ENCODE measurements at places on chromosomes 3 and 15.

DNA sequence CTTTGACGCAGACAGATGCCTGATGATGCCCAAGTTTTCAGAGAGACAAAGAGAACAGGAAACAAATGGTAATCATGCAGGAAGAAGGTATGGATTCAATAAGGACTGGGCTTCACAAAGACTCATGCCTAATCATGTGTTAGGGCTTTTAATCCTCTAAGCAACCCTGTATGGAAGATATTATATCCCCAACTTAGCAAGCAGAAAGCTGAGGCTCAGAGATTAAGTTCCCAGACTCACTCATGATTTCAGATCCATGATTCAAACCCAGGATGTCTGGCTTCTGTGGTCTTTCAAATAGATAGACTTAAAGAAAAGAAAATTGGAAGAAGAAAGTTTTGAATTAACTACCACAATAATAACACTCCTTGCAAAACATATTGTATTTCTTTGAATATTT, 4.1 kb upstream of the CLASP2 start:
- H3K27ac ChIP-seq = no peak overlapping the region
- H3K4me1 ChIP-seq = peaks cover 2% of the 10 kb centered on the region
- H3K27me3 ChIP-seq = no peaks in the 10 kb centered on the region
- no peak for DNase-seq

- H3K4me3 ChIP-seq = no peak overlapping the region
- no peaks in the 10 kb centered on the region for H3K27me3 ChIP-seq
- no peaks in the 10 kb centered on the region for H3K4me1 ChIP-seq
- no peak for DNase-seq
- H3K27ac ChIP-seq = no peak overlapping the region
- H3K36me3 ChIP-seq = no peaks in the 10 kb centered on the region
Measured at GRCh38 chr15:54803987-54804386, 392.8 kb downstream of the RSL24D1 start.

DNA sequence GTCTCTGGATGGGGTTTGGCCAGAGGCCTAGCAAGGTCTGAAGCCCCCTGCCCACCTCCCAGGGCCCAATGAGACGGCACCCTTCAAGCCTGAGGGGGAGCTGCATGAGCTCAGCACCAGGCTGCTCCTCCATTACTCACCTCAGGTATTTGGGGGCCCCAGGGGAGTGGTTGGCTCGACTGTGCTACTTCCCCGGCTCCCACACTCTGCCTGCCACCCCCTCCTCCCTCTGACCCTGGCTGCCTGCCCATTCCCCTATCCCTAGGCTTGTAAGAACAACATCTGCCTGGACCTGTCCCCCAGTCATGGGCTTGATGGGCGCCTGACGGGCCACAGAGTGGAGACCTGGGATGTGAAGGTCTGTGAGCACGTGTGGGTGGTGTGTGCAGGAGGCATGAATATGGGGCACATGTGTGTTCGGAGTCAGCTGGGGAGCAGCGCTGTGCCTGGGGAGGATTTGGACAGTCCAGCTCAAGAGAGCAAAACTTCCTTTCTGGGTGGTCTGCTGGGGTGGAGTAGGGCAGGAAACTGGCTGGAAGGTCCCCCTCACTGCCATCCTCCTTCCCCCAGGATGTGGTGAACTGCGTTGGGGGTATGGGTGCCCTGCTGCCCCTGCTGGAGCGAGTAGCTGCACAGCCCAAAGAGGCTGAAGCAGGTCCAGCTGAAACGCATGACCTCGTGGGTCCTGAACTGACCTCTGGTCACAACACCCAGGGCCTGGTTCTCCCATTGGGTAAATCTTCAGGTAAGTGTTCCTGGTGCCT, 17.4 kb downstream of the NBEAL2 start:
- peaks cover 67% of the 10 kb centered on the region for H3K36me3 ChIP-seq
- H3K27ac ChIP-seq = no peak overlapping the region
- no peaks in the 10 kb centered on the region for H3K4me1 ChIP-seq
- no peak overlapping the region for H3K4me3 ChIP-seq
- H3K27me3 ChIP-seq = no peaks in the 10 kb centered on the region
- no peak for DNase-seq

GRCh38 chr15:65343374-65343981, 34.3 kb downstream of the IGDCC3 start:
- no peaks in the 10 kb centered on the region for H3K36me3 ChIP-seq
- no peaks in the 10 kb centered on the region for H3K27me3 ChIP-seq
- H3K27ac ChIP-seq = no peak overlapping the region

DNA sequence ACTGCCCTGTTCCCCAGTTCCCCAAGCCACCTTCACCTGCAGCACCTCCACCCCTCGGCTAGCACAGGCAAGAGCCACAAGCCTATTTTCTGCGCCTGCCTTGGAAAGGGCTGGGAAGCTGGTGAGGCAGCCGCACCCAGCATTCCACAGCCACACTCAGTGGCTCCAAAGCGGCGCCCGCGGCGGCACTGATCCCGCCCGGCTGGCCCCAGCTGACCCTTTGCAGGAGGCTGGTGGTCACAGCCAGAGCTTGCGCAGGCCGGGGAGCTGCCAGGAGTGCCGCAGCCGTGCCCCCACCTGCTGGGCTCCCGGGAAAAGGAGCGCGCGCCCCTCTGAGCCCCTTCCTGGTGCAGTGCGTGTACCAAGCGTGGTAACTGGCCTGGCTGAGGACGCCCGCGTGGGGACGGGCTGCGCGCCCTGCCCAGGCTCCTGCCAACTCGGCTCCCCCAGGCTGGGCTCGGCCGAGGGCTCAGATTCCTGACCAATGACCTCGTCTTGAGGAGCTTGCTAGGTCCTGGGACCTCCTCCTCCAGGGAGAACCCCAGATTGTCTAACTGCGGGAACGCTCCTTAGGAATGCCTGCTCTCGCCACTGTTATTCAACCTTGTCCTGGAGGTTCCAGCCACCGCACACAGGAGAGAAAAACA, 13.3 kb downstream of the GRAMD2A start:
- H3K27ac ChIP-seq = no peak overlapping the region
- H3K4me3 ChIP-seq = peak overlapping the region; percentile 16
- H3K27me3 ChIP-seq = peaks cover 15% of the 10 kb centered on the region
- no peak for DNase-seq
- no peaks in the 10 kb centered on the region for H3K36me3 ChIP-seq

- DNase-seq = no peak
- H3K4me3 ChIP-seq = no peak overlapping the region
- no peak overlapping the region for H3K27ac ChIP-seq
Measured at GRCh38 chr3:23888617-23889228, 28.1 kb downstream of the NKIRAS1 start.

DNA sequence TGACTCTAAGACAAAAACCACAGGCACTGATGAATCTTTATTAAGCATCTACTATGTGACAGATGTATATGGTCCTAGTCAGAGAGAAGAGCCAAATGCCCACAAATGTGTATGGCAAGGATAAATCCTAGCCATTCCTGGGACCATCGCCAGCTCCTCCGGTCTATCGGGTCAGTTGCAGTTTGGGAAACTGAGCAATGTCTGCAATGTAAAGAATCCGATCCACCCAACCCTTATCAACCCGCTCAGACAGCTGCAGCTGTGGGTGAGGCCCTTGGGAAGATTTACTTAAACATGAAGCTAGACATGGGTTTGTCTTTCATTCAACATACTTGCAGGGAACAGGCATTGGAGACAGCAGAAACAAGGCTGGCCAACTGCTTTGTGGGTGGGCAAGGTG, 40.5 kb upstream of the CDV3 start:
- H3K4me1 ChIP-seq = peaks cover 9% of the 10 kb centered on the region
- H3K27ac ChIP-seq = no peak overlapping the region
- H3K36me3 ChIP-seq = no peaks in the 10 kb centered on the region
- DNase-seq = no peak
- H3K4me3 ChIP-seq = no peak overlapping the region
- H3K27me3 ChIP-seq = no peaks in the 10 kb centered on the region

GRCh38 chr3:52678265-52679198, 7.2 kb downstream of the PBRM1 start:
- no peaks in the 10 kb centered on the region for H3K27me3 ChIP-seq
- peaks cover 37% of the 10 kb centered on the region for H3K36me3 ChIP-seq
- H3K4me3 ChIP-seq = no peak overlapping the region
- peaks cover 6% of the 10 kb centered on the region for H3K4me1 ChIP-seq
- no peak for DNase-seq

- no peak for DNase-seq
- no peak overlapping the region for H3K27ac ChIP-seq
- H3K27me3 ChIP-seq = no peaks in the 10 kb centered on the region
- no peaks in the 10 kb centered on the region for H3K36me3 ChIP-seq
- no peaks in the 10 kb centered on the region for H3K4me1 ChIP-seq
- no peak overlapping the region for H3K4me3 ChIP-seq
Measured at GRCh38 chr3:19645093-19645492, 288.9 kb downstream of the EFHB start.

- H3K4me1 ChIP-seq = no peaks in the 10 kb centered on the region
- no peaks in the 10 kb centered on the region for H3K36me3 ChIP-seq
- no peak overlapping the region for H3K27ac ChIP-seq
- no peak overlapping the region for H3K4me3 ChIP-seq
- DNase-seq = no peak
- no peaks in the 10 kb centered on the region for H3K27me3 ChIP-seq
Measured at GRCh38 chr3:151275091-151275490, 3.3 kb downstream of the P2RY14 start.

- H3K27ac ChIP-seq = no peak overlapping the region
- no peaks in the 10 kb centered on the region for H3K36me3 ChIP-seq
- no peak overlapping the region for H3K4me3 ChIP-seq
- DNase-seq = no peak
- no peaks in the 10 kb centered on the region for H3K4me1 ChIP-seq
Measured at GRCh38 chr15:36172955-36173354, 406.5 kb upstream of the CDIN1 start.

- no peaks in the 10 kb centered on the region for H3K4me1 ChIP-seq
- H3K27ac ChIP-seq = no peak overlapping the region
- H3K36me3 ChIP-seq = peaks cover 3% of the 10 kb centered on the region
- H3K27me3 ChIP-seq = no peaks in the 10 kb centered on the region
- DNase-seq = no peak
Measured at GRCh38 chr3:133765256-133765655, 19.1 kb downstream of the TF start.

DNA sequence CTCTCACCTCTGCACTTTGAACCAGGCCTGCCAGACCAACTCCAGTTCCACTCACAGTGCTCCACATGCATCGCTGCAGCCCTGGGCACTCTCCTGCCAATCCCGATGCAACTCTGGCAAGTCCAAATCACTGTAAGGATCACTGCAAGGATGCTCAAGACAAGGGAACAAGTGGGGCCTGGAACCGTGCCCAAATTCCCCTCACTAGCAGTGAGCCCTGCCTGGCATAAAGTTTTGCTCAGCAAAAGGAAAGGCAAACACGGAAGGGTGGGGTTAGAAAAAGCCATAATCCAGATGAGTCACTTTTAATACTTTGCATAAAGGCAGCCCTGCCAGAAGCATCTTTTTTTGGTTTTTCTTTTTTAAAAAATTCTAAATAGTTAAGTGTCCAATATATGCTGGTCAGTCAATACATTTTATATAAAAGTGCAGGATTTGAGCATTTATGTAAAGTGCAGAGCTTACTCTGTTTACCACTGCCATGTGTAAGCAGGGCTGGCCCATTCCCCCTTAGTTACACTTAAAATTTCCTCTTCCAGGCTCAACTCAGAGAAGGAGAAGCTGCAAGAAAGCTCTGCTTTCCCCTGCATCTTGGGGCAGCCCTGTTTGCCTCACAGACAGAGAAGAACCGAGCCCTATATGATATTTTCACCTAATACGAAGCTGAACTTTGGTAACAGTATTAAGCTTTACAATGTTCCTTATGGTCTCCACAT, 102.2 kb downstream of the CD47 start:
- no peaks in the 10 kb centered on the region for H3K4me1 ChIP-seq
- no peak overlapping the region for H3K27ac ChIP-seq
- H3K27me3 ChIP-seq = no peaks in the 10 kb centered on the region
- no peak for DNase-seq
- no peaks in the 10 kb centered on the region for H3K36me3 ChIP-seq

GRCh38 chr15:70025413-70026296, 72.1 kb downstream of the TLE3 start:
- no peak for DNase-seq
- no peak overlapping the region for H3K4me3 ChIP-seq

DNA sequence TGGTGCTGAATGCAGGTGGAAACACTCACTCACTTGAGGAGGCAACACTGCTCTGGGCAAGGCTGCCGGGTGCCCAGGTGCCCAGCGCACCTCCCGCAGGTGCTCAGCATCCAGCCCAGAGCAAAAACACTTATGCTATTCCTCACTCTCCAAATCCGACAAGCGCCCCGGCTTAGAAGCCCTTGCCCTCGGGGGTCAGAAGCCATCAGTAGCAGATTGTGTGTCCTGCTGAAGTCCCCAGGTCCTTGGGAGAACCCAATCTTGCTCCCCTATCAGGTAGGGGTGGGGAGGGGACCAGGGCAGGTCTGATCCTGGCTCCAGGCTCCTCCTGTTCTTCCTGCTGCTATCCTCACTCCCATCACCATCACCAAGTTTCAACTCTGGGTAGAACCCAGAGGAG, 46.7 kb downstream of the TLE3 start:
- H3K27me3 ChIP-seq = no peaks in the 10 kb centered on the region
- no peak for DNase-seq
- H3K4me1 ChIP-seq = peaks cover 66% of the 10 kb centered on the region
- H3K4me3 ChIP-seq = no peak overlapping the region
- H3K36me3 ChIP-seq = peaks cover 74% of the 10 kb centered on the region

DNA sequence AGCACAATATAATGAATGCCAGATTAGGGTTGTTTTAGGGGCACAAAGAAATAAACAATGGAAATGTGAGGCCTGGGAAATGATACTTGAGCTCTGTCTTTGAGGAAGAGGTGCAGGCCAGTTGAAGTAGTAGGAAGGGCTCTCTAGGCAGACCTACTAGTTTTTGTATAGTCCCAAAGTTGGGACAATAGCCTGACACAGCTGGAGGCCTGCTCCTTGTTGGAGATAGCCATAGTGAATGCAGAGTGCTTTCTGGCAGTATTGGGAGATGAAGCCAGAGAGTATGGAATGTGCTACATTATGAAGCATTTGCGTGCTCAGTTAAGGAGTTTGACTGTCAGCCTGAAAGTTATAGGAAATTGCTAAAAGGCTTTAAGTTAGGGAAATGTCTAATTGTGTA, 251.2 kb upstream of the ZPLD1 start:
- DNase-seq = no peak
- no peaks in the 10 kb centered on the region for H3K27me3 ChIP-seq
- no peaks in the 10 kb centered on the region for H3K36me3 ChIP-seq

- H3K27ac ChIP-seq = no peak overlapping the region
- no peak for DNase-seq
- H3K36me3 ChIP-seq = no peaks in the 10 kb centered on the region
Measured at GRCh38 chr15:58472221-58472620, 40.4 kb downstream of the LIPC start.

- no peaks in the 10 kb centered on the region for H3K36me3 ChIP-seq
- H3K4me3 ChIP-seq = no peak overlapping the region
Measured at GRCh38 chr15:95259513-95259912, 1028.2 kb downstream of the MCTP2 start.

DNA sequence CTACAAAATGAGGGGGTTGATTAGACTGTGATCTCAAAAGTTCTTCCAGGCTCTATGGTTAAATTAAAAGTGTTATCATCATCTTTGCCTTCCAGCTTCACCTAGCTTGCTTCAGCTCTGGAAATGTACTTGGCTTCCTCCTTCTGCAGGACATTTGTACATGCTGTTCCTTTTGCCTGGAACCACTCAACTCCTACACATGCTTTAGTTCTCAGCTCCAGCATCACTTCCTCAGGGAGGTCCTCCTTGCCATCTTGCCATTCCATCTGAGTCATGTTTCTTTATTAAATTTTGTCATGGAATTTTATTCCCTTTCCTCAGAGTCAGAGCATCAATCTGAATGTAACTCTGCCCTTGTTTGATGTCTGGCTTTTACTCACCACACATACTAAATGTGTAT, 158.6 kb upstream of the FEZF2 start:
- no peaks in the 10 kb centered on the region for H3K4me1 ChIP-seq
- H3K36me3 ChIP-seq = peaks cover 4% of the 10 kb centered on the region
- no peak for DNase-seq
- no peaks in the 10 kb centered on the region for H3K27me3 ChIP-seq
- no peak overlapping the region for H3K27ac ChIP-seq

Measured in spinal cord (tissue), 10 donors.